Kidney glomerular epithelial cell (primary cell): ENCODE measurements at places on chromosomes 6 and 20.
A peak's percentile ranks its signal among the peaks of the same experiment; 100 is the strongest.

DNA sequence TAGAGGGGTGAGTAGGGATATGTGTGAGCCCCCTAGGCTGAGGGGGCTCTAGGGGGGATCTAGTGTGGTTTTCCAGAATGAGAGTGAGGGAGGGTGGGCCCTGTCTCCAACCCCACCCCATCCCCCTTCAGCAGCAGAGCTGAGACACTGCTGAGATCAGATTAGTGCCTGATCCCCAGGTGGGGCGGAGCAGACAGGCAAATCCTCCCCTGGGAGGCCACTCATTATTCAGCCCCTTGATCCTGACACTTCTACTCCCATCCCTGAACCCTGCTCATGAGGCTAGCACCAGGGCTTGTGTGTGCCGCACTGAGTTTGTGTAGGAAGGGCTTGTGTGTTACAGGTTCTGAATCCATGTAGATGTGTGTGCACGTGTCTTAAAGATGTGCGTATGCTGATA, 42.5 kb downstream of the SPDEF start:
- DNase-seq: no peak

DNA sequence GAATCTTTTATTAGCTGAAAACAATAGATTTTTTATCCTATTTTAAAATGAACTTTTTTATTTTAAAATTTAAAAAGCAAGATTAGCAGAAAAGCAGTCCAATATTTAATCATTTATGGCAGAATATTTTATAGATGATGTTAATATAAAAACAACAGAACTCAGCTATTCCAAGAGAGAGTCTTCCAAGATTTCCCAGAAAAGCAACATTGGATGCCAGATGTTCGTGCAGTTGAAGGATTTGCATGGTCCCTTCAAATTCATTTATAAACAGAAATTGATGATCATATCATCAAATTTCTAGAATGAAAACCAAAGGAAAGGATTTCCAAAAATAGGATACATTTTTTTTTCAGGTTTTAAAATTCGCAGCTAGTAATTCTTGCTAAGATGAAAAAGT, 25.4 kb upstream of the CNKSR3 start:
- DNase-seq: no peak

- no peak for DNase-seq
These were observed 36.8 kb downstream of the HDAC2 start for GRCh38 chr6:113934101-113934500.

GRCh38 chr6:37222125-37222967, 35.2 kb upstream of the TBC1D22B start:
- DNase-seq: peak; percentile 79

- no peak for DNase-seq
These were observed 333.7 kb downstream of the ZFAND3 start for GRCh38 chr6:38153076-38153797.

DNA sequence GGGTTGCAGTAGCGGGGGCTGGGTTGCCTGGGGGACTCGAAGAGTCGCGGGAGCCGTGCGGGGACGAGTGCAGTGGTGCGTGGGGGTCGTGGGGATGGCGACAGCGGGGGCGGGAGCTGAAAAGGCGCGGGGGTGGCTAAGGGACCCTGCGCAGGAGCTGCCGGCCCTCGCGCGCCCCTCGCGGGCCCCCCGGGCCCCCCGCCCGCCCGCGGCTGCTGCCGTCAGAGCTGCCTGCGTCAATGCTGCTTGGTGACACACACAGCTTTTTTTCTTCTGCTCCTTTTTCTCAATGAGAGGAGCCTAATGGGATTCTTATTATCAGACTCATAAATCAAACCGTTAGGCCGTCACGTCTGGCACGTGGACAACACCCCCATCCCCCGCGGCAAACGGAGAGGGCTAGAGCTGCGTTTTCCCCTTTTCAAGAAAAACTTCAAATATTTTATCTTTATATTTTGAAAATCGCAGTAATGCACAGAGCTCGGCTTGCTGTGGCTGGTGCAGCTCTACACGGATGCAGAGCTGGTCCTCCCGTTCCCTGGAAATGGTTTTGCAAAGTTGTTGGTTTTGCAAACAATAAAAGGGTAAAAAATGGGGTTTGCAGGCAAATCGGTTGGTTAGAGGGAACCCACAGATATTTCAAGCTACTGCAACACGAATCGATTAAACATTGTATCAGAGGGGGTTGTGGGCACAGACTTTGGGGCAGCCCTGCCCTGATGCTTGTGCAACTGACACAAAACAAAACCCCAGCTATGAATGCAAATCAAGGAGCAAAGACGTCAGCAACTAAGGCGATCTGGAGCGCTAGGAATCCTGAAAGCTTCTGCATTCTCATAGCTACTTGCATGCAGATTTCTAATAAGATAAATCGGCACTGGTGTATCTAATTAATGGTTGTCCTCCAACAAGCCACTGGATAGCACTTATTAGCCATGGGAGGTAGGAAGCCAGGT, 161.4 kb downstream of the TBXT start:
- peak; percentile 69 for DNase-seq

GRCh38 chr6:127053032-127053874, 65.2 kb upstream of the RSPO3 start:
- DNase-seq: peak; percentile 39

- no peak for DNase-seq
These were observed 30.3 kb downstream of the OR2J2 start for GRCh38 chr6:29200767-29201662.

- no peak for DNase-seq
These were observed 41.9 kb downstream of the PLEKHG1 start for GRCh38 chr6:150641398-150642139.

- no peak for DNase-seq
These were observed 93.9 kb upstream of the HDAC2 start for GRCh38 chr6:114064862-114065261.

DNA sequence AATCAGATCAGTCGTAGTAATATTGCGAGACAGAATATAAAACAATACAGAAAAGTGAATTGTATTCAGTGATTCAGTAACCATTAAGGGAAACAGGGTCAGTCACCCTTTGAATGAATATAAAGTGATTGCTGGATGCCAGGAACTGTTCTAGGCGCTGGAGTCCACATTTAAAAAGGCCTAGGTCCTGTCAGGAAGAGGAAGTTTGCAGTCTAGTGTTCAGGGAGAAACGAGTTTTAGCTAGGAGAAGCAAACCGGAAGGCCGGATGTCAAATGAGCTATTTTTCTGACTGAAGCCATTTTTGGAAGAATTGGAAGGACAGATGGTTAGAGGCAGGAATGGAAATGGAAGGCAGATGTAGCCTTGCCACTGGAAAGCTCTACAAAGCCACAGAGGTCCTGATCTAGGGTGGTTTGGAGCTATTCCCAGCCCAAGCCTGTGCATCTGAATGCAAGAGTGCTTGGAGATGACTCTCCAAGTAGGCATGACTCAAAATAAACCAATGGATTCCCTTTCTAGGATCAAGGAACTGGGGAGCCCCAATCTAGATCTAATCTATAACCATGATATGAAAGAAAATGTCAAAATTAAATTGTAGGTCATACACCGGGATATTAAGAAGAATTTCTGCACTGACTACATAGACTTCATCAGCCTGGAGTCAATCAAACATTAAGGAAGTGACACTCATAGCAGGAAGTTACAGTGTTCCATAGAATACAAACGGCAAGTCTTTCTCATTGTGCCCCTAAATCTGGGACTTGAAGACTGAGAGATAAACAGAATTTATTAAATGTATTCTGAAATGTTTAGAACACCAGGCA, 36.8 kb upstream of the CDKAL1 start:
- no peak for DNase-seq

- DNase-seq: no peak
These were observed 2.1 kb upstream of the HS3ST5 start for GRCh38 chr6:114344971-114345275.

DNA sequence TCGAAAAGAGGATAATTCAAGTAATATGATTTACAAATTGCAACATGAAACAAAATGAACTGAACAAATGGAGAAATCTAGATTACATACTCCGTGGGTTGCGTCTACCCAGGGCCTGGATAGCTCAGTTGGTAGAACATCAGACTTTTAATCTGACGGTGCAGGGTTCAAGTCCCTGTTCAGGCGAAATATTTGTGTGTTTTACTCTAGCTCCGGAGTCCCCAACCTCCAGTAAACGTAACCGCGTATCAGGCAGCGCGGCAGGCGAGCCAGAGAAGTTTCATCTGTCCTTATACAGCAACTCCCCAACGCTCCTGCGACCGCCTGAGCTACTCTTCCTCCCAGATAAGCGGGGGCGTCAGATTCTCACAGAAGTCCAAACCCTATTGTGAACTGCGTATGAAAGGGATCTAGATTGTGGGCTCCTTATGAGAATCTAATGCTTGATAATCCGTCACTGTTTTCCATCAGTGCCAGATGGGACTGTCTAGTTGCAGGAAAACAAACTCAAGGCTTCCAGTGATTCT, 176.1 kb downstream of the TRIM27 start:
- DNase-seq: peak; percentile 60

DNA sequence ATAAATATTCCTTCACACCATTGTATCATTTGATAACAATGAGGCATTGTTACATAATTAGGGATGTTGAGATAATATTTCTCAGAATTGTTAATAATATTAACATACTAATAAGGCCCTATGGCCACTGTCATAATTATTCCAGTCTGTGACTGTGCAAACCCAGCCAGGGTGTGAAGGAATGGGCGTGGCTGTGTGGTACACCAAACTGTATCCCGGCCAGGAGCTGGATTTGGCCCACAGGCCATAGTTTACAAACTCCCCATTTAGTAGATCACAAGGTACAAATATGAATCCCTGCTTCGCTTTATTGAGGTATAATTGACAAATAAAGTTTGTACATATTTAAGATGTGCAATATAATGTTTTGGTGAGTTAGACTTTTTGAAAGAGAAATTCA, 894.7 kb downstream of the C6orf118 start:
- no peak for DNase-seq

GRCh38 chr6:88089708-88090107, 42.1 kb downstream of the SPACA1 start:
- DNase-seq: no peak

DNA sequence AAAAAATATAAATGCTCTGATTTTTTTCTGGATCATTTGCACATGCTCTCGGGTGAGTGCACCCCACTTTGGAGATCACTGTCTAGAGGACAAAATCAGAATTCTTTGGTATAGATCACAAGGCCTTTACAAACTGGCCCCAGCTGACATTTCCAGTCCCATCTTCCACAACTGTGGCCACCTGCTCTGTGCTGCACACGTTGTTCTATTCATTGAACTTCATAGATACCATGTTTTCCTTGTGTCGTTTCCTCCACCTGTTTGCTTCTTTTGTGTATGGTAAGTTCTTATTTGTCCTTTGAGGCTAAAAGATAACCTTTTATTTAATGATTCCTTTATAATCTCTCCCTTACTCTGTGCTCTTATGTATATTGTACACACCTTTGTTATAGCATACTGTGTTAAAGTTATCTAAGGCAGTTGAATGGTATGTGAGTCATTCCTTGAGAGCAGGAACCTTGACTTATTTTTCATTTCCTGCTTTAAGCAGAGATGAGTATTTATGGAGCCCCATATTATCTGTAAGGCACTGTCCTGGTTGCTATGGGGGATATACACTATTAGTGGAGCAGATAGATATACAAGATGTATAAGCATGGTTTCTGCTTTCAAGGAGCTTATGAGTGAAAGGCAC, 12.0 kb upstream of the SLC17A5 start:
- DNase-seq: no peak

DNA sequence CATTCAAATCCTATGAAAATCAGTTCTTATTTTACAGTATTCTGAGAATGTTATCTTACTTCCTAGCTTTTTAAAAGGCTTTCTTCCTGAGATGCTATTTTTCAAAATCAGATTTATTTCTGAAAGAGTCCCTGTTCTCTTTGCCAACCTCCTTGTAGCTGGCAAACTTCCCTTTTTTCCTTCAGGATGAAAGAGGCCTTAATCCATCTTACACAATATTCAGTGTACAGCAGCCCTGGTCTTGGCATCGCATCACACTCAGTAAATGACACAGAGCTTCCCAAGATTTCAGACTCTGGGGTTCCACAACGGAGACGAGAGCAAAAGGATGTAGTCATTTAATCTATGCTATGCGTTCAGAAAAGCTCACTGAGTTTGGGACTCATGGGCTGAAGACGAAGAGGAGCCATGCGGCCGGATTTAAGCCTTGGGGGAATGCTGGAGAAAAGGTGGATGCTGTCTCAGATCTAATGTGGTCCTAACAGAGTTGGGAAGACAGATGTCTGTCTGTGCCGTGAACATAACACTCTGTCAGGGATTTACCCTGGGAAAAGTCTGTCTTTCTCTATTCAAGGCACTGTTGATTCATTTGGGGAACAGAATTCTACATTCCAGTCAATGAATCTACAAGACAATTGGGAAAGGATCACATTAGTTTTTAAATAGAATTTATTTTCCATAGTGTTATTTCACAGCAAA, 616.4 kb upstream of the AGPAT4 start:
- DNase-seq: no peak

DNA sequence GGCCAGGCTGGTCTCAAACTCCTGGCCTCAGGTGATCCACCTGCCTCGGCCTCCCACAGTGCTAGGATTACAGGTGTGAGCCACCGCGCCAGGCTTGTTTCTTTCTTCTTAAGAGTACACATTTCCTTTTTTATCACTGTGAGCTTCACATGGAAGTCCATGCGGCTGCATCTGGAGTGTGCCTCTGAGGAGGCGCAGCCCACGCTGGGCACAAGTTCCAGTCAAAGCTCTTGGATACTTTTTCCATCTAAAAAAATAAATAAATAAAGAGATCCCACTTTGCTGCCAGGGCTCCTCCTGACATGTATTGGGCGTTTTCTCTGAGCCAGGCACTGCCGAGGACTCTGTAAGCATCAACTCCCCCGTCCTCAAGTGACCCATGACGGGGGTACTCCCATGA, 123.0 kb downstream of the PREX1 start:
- no peak for DNase-seq

DNA sequence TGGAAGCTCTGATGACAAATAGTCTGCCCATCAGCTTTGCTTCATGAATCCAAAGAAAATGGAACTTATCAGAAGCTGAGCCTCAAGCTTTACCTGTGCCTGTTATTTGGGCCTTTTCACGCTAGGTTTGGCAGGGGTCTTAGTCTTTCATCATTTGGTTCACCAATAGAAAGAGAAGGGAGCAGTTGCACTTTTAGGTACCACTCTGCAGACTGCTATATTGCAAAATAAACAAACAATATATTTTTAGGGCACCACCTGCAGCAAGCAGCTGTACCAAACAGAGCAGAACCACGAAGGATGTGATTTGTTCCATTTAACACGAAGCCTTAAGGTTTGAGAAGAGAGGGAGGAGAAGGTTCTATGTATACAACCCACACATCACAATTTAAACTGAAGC, 291.4 kb upstream of the RNF217 start:
- no peak for DNase-seq

DNA sequence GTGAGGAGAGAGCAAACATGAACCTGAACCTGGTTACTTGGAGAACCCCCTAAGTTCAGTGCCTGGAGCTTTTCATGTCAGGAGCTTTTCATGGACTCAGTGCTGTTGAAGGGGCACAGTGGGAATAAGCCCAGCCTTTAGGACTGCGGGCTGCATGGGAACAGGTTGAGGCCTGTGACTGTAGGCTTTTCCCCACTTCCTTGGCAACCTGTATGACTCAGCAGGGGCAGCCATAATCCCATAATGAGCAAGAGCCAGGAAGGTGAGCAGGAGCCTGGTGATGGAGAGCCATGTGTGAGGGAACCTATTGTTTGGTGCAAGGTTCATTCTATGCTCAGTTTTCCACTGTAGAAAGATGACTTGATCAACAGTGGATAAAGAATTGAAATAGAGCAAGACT, 23.4 kb downstream of the MEP1A start:
- no peak for DNase-seq
